H1 (cell line): ENCODE measurements at places on chromosomes 5 and 9.

- no peak for DNase-seq
Measured at GRCh38 chr5:169548315-169548714, 35.3 kb upstream of the SPDL1 start.

- no peak for DNase-seq
Measured at GRCh38 chr5:176133289-176133870, 104.8 kb upstream of the SIMC1 start.

DNA sequence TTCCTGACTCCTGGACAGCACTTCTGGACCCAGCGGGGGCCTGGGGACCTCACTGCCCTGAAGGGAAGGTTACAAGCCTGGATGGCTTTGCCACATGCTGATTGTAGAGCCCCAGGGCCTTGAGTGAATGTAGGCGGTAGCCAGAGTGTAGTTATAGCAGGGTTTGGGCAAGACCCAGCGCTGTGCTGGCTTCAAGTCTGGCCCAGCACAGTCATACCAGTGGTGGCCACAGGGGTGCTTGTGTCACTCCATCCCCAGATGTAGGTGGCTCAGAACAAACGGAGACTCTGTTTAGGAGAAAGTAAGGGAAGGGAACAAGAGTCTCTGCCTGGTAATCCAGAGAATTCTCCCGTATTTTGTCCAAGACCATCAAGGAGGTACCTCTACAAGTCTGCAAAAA lies 84.6 kb downstream of the STARD4 start:
- DNase-seq, result no peak

DNA sequence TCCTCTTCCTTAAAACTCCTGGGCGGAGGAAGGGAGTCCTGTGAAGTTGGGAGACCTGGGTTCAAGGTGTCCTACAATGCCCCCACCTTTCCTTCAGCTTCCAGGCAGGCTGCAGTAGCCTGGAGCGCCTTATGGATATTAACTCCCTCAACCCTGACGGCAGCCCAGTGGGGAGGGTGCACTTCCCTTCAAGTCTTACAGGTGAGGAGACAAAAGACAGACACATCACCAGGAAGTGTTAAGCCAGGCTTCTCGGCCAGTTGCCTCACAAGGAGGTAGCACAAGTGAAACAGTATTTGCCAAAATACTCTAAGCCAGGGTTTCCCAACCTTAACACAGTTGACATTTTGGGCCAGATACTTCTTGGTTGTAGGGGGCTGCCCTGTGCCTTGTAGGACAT lies 4.2 kb downstream of the TRIM7 start:
- no peak for DNase-seq

- DNase-seq, result no peak
Measured at GRCh38 chr5:147037515-147038205, 159.1 kb upstream of the PPP2R2B start.

DNA sequence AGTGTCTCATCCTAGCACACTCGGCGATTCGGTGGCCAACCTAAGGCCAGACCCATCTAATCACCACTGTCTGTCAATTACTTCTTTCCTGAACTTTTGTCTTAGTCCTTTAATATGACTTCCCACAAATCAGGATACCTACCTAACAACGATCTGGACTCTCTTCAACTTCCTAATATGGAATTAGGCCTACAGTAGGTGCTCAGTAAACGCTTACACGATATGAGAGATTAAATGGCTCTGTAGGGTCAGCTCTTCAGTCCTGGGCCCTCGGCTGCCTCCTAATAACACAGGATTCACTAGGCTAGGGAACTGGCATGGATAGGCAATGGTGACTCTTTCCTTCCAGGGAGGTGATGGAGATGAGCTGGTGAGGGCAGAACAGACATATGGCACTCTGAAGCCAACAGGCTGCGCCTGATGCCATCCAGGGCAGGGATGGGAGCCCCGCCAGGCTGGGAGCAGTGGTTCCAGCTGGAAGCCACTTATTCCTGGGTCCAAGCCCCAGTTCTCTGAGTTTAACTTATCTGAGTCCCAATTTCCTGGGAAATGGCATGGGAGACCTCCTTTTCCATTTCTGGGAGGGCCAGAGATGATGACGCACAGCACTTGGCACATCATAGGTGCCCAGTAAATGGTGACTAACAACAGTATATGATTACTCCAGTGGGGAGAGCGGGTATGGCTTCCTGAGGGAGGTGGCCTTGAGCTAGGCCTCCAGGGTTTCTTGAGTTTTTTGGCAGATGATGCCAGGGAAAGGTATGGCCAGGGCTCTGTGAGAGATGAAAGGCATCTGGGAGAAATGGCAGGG lies 7.3 kb downstream of the PDGFRB start:
- DNase-seq, result no peak

DNA sequence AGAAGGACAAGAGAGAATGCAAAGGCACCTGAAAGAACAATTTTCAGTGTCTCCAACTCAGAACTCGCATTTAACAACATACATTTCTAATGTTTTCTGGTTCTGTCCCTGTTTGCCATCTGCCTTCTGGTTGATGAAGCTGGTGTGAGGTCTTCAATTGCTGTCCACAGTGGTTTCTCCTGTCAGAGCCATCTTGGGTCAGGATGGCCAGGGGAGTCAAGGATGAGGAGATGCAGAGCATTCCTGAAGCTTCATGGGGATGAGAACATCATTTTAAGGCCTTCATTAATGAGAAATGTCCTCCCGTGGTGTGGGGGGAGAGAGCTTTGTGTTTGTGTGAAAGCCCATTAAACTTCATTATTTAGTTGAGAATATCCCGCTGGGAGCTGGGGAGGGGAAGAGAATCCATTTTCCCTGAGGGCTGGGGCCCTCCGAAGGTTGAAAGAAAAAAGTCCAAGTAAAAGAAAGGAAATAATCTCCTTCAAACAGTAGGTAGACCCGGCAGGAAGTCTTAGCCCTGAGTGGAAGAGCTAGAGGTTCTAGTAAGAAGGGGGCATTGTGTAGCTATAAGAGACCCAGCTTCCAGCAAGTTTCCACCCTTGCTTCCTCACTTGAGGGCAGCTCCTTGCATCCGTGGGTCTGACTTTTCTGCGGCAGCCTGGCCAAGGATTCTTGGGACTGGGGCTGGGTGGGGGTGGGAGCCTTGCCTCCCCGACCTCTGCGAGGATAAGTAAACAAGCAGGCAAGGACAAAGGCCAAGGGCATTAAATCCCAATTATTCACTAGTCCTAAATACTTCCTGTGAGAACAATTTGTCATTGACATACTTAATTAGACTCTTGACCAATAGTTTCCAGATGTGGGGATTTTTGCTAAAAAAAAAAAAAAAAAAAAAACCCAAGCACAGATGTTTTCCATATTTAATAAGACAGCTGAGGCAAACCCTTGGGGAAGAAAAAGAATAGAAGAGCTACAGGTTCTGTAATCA lies 119.2 kb downstream of the MSX2 start:
- no peak for DNase-seq

DNA sequence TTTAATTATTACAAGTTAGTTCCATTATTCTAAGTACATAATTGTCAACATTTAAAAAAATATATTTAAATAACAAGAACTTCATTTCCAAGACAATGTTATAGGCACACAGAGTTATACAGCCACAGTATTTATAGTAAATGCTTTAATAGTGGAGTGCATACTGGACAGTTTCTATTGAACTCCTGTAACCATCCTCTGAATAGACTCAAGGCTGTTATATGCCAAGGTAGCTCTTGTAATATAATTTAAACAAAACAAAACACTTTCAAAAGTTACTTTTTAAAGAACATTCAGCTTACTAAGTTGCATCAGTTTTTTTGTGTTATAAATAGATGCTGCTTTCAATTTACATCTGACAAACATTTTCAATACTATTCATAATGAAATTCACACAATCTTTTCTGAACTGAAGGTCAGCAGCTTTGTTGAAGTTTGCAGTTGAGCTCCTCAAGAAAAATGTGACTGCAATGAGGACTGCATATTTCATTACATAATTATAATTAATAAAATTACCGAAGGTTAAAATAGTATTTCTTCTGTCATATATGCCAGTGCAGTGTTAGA lies 549.9 kb upstream of the CYLC2 start:
- no peak for DNase-seq

DNA sequence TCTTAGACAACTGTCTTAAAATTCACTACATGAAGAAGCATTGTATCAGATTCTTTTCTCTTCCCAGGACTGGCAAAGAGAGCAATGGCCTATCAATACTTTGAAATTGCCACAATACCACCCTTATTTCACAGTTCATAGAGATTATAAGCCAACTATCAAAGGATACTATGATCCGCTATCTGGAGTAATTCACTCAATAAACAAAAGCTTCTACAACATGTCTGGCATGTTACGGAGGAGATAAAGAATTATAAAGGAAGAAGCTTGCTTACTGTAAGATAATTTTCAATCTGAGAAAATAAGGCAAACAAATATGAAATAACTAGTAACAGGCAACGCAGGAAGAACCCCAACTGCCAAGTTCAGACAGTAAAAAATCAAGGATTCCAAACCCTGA lies 114.8 kb downstream of the GNAQ start:
- no peak for DNase-seq

DNA sequence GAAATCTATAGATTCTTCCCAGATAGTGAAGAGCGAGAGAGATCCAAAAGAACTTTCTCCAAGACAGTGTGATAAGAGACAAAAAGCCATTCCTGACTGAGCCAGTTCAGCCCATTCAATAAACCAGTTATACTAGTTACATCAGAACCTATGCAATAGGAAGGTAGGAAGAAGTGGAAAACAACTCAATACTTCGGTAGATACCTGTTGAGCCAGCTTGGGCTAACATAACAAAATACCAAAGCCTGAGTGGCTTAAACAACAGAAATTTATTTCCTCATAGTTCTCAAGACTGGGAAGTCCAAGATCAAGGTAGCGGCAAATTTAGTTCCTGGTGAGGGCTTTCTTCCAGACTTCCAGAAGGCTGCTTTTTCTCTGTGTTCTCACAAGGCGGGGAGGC lies 214.5 kb upstream of the GRAMD2B start:
- no peak for DNase-seq

- no peak for DNase-seq
Measured at GRCh38 chr5:111422245-111422644, 90.1 kb downstream of the STARD4 start.

DNA sequence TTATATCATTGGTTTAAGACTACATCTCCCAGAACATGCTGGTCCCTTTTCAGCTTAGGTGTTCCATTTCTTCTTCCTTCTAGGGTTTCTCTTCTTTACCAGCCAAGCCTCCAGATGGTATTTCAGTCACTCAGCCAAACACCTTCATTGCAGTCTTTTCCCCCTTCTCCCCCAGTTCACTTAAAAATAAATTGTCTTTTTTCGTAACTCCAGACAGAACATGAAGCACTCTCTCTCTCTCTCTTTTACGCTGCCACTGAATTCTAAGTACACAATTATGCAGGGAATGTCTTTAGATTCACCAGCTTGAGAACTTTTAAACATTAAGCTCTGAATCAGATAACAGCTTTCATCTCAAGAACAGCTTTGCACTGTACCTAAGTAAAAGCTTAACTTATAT lies 419.7 kb upstream of the BRINP1 start:
- DNase-seq, result no peak

DNA sequence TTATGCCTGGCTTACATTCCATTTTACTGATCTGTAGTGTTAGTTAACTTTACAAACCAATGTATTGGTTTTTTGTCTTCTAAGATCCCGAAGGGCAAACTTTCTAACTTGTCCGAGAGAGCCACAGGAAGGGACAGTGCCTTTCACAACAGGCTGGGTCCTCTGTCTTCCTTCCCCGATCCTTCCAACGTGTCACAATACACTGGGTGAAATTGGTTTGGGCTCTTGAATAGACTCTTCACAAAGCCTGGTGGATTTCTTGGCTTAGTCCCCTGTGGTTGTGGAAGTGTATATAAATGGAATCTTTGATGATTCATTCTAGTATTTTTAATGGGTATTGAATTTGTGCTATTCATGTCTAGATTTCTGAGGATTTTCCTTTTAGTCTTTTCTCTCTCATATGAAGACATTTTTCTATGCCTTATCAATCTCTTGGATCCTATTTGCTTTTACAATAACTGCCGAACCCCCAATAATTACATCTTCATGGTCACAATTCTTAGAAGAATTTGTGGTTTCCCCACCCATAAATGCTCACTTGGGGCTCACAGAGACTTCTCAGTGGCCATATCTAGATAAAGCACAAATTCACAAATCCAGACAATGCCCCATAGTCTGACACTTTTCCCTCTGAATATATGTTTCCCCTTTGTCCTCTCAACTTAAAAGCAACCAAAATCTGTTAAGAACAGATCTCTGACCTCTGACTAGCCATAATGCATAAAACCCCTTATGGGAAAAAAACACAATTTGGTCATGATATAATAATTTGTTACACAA lies 107.7 kb downstream of the MTRR start:
- DNase-seq, result no peak

- no peak for DNase-seq
Measured at GRCh38 chr5:32475334-32476097, 31.0 kb upstream of the ZFR start.

DNA sequence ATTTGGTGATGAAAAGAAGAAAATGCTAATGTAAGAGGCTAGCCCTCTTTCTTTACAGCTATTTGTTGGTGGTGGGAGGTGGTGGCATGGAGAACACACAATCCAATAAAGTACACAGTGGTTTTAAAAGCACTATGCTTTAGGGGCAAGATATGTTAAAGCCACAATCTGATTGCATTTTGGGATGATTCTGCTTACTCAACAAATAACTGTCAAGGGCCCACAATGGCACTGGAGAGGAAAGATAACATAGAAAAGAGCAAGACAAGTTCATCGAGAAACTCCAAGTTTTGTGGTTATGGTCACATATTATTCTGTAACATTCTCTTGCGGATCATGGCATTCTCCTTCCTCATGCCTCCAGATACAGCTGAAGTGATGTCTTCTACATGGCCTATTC lies 38.8 kb downstream of the OTP start:
- no peak for DNase-seq

DNA sequence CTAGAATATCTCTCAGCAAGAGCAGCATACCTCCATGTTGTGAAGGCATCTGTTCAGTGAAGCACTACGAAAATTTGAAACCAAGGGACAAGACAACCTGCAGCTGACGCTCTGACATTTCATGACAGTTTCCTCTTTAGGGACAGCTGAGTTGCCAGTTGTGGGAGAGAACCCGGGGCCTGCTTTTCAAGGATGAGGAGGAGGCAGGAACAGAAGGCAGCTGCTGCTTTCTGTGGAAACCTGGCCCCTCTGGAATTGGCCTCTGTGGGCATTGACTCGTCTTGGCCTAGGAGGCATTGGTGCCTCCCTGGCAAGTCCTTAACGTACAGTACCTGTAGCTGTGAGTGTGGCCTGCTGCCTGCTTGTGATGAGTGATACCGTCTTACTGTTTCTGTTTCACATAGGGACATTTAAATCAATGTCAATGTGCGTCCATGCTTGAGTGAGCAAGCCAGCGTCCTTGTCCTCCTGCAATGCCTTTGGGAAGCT lies 21.6 kb downstream of the SLC46A2 start:
- no peak for DNase-seq

DNA sequence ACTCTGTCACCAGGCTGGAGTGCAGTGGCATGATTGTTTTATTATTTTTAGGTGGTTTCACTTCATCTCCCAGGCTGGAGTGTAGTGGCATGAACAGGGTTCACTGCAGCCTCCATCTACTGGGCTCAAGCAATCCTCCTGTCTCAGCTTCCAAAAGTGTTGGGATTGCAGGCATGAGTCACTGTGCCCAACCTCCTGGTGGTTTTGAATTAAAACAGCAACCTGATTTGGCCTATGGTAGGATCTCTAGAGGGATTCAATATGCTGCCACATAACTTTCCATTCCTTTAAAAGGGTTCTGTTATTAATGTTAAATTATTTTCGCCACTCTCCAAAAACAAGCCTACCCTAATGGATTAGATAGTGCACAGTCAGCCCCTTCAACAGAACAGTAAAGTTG lies 9.9 kb upstream of the HSPA4 start:
- DNase-seq, result no peak
